ENCODE measurements at places on chromosomes 5 and 9. TPM values are rescaled to one million over a fixed set of nuclear protein-coding genes. Genes with fewer than 3 reads are reported as not detected.

ORM2 gene
- not detected for polyA plus RNA-seq

GRM6 gene
- not detected for polyA plus RNA-seq

DNA sequence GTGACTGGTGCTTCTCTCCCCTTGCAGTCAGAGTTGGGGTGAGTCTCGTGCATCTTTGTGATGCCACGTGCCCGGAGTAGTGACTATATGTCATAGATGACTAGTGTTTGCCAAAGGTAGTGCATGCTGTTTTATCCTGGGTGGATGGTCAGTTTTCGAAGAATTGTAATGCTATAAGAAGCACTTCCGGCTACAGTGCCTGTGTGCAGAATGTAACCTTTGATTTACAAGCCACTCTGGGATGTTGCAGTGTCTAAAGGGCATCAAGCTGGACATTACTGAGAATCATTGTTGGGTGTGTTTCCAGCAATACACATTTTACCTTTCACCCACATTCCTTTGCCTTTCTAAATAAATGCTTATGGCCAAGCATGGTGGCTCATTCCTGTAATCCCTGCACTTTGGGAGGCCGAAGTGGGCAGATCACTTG, 16.7 kb downstream of the MVB12B start:
- DNase-seq = no peak

DNA sequence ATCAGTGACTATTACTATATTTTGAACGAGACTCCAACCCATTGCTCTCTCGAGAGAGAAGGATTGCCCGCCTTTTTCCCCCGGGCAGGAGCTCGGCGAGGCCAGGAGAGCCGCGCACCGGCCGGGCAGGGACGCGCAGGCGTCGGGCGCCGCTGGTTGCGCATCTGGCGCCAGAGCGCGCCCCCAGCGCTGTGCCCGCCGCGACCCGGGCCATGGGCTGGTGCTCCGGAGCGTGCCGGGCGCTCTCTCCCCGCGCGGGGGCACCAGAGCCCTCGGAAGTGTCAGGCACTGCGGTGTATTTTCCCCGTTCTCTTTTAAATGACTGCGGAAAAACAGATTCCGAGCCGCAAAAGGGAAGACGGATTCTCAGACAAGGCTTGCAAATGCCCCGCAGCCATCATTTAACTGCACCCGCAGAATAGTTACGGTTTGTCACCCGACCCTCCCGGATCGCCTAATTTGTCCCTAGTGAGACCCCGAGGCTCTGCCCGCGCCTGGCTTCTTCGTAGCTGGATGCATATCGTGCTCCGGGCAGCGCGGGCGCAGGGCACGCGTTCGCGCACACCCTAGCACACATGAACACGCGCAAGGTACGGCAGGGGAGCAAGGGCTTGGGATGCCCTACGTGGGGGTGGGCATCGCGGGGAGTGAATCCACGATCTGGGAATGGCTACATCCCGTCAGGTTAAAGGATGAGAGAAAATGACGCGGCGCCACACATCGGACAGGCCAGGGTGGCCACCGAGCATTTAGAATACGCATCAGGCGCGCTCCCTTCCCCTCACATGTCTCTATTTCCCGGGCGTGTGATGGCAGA, 1.1 kb upstream of the NTRK2 start:
- DNase-seq = peak; percentile 59

GRCh38 chr5:34655354-34655991, 655 bp upstream of the RAI14 start:
- DNase-seq = peak; percentile 77

DNA sequence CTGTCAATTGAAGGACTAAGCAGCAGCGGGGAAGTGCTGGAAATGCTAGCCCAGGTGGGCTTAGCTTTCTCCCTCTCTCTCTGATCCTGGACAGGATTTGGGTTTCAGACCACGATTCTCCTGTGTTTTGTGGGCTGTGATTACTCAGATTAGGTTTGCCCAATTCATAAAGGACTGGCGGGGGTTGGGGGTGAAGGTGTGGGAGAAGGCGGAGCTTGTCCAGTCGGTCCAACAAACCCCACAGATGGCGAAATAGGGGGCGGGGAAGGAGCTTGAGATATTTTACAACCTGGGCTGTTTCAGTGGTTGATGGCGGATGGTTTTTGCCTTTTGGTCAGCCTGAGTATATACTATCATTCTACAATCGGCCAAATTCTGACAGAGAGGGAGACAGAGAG, 35.2 kb downstream of the PCDHAC2 start:
- no peak for DNase-seq

GRCh38 chr5:116953251-116953930, 378.8 kb upstream of the SEMA6A start:
- DNase-seq = no peak
